ENCODE measurements at places on chromosomes 6 and 20.

- peak; percentile 52 for DNase-seq
These were observed 32.5 kb upstream of the ZNF184 start for GRCh38 chr6:27505209-27506027.

- no peak for DNase-seq
These were observed 531.7 kb downstream of the TFAP2B start for GRCh38 chr6:51350308-51350904.

DNA sequence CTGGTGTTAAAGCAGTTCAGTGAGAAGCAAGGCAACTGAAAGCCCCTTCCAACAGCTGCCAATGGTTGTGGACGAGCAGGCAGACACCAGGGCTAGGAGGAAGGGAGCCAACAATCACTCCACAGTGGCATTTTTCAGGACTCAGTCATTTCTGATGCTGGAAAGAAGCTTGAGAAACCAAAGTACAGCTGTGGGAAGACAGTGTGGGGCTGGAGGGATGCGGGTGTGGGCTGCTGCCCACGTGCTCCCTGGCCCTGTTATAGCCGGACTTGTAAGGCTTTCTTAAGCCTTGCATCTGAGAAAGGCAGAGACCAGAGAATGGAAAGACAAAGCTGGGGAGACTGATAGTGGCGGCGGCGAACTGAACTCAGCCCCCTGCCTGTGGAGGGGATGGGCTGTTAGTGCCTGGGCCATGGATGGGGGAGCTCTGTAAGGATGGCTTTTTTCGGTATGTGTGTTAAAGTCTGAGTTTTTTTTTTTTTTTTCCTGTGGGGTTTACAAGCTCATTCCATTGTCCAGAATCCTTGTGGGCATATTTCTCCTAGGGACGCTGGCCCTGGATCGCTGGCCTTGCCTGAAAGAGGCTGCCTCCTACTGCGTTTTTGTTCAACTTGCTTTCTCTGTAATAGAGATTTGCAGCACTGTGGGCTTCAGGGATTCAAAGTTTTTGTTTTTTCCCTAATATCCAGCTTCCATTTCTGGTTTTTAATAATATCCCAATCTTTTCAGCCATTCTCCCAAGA is 91.7 kb downstream of the GJA10 start:
- DNase-seq, result no peak

GRCh38 chr6:46186583-46186982 is 15.8 kb upstream of the ENPP5 start:
- DNase-seq, result no peak

GRCh38 chr20:50348096-50348495 is 157.5 kb downstream of the CEBPB start:
- no peak for DNase-seq

GRCh38 chr6:6407071-6407741 is 86.7 kb upstream of the F13A1 start:
- DNase-seq, result no peak

DNA sequence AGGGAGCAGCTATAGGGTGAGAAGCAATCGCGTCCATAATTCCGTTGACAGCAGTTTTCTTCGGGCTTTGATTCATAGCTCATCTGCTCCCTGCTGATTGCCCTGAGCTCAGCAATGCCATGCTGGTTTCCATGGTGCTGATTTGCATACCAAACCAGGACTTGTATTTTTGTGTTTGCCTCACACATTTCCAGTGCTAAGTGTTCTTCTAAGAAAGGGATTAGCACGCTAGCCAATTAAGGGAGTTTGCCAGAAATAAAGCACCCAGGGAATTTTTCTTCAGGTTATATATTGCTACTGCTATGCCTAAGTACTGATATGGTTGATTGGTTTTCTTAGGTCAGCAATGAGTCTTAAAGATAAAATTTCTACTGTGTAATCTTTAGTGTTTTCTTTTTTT is 177.6 kb downstream of the PLCB1 start:
- DNase-seq, result no peak

DNA sequence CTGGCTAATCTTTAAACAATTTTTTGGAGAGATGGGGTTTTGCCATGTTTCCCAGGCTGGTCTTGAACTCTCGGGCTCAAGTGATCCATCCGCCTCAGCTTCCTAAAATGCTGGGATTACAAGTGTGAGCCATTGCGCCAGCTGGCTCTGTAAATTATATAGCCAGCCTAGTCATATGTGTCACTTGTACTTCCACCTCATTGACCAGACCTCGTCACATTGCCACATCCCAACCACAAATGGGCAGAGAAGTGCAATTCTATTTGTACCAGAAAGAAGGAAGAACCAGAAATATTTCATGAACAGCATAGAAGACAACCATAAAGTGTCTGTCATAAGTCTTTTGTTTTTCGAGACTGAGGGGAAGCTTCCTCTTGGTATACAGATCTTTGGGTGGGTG is 304.9 kb upstream of the RNF24 start:
- DNase-seq, result no peak

DNA sequence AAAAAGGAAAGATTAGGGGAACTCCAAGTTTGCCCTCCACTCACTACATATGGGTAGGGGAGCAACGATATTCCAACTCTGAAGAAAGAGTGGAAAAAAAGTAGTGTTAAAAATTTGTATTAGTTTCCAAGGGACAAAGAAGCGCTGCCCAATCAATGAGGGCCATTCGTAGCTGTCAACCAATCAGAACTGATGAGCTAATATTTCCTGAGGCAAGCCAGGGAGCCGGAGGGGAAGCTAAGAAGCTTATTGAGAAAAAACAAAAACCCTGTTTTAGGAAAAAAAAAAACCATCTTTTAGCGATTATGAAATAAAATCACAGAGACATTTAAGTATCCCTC is 59.5 kb downstream of the TRIM38 start:
- DNase-seq, result no peak

DNA sequence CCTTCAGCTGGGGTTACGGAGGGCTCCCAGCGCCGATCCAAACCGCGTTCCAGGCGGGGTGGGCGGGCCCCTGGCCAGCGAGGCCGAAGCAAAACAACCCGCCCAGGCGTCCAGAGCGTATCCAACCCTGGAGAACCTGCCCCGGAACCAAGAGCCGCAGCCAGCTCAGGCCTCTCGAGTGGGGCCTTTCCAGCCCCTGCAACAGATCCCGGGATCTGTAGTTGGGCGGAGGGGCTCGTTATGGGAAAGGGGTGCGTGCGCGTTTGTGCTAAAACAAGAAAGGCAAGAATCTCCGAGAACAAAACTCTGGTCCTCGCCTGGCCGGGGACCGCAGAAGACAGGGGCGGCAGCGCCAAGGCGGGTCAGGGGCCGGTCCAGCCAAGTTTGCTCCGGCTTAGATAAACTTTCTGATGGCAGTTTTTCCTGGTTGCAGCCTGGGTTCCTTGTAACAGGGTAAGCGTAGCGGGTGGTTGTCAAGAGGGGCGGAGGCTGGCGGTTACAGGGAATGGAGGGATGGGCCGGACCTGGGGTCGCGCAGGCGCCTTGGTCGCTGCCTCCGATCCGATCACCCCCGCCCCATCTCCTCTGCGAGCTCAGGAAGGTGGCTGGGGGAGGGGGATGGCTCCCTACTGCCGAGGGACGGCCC is 448 bp upstream of the RIN2 start:
- no peak for DNase-seq
